ENCODE measurements at places on chromosomes 1 and 21.

- no peaks in the 10 kb centered on the region for H3K36me3 ChIP-seq
- H3K27ac ChIP-seq: no peak overlapping the region
- H3K4me1 ChIP-seq: no peaks in the 10 kb centered on the region
Measured at GRCh38 chr1:99229122-99229521, 35.2 kb upstream of the PLPPR4 start.

DNA sequence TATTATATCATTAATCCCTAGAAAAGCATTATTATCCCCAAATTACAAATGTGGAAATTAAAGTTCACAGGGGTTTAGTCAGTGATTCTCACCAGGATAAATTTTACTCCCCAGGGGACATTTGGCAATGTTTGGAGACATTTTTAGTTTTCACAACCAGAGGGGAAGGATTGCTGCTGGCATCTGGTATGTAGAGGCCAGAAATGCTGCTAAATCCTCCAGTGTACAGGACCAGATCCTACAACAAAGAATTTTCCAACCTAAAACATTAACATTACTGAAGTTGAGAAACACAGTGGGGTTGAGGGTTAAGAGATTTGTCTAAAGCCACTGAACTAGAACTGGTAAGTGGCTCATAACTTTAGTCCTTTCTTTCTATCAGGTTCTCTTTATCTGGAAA is 162.0 kb upstream of the SYT6 start:
- no peak overlapping the region for H3K4me3 ChIP-seq
- no peaks in the 10 kb centered on the region for H3K36me3 ChIP-seq
- DNase-seq: no peak
- peaks cover 18% of the 10 kb centered on the region for H3K4me1 ChIP-seq
- H3K27me3 ChIP-seq: no peaks in the 10 kb centered on the region
- no peak overlapping the region for H3K27ac ChIP-seq

DNA sequence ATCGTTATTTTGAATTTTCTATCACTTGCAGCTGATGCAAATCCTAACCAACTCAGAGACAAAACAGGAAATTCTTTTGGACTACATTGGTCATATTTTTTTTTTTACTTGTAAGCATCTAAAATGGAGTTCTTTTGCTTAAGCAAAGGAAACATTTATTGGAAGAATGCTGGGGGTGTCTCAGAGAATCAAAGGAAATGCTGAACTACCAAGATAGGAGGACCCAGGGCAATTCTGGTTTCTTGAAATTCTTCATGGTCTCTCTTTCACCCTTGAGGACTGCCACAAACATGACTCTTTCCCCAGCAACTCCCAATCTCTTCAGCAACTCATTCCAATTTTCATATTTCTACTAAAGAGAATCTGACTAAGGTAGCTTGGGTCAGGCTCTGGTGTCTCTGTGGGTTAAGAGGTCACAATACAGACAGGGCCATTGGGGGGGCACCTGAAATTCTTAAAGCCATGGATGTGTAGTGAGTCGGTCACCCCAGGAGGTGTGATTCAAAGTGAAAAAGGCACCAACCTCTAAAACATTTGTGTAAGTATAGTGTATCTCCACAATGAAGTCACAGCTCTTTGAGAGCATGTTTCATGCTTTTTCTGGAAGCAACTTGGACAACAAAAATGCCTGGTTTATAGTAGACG is 171.1 kb upstream of the FGGY start:
- H3K27ac ChIP-seq: no peak overlapping the region
- H3K36me3 ChIP-seq: no peaks in the 10 kb centered on the region
- peaks cover 37% of the 10 kb centered on the region for H3K4me1 ChIP-seq
- no peaks in the 10 kb centered on the region for H3K27me3 ChIP-seq
- DNase-seq: no peak
- no peak overlapping the region for H3K4me3 ChIP-seq

DNA sequence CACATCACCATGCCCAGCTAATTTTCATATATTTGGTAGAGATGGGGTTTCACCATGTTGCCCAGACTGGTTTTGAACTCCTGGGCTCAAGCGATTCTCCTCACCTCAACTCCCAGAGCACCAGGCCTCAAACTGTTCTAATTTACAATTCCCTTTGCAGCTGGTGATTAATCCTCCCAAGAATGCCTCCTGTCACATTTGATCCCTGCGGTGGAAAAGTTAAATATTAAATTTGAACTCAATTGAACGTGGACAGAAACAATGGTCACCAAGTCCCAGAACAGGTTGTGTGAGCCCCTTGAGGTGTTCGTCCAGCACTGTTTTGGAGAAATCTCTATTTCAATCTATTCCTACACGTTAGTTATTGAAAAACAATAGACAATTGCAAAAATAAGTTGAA is 2.0 kb upstream of the ANKRD35 start:
- H3K27ac ChIP-seq: no peak overlapping the region
- no peaks in the 10 kb centered on the region for H3K27me3 ChIP-seq
- H3K4me1 ChIP-seq: peaks cover 28% of the 10 kb centered on the region

Measured in keratinocyte (primary cell).